Posterior cingulate gyrus (tissue), 11 donors: ENCODE measurements at places on chromosomes 11 and 22.
A peak's percentile ranks its signal among the peaks of the same experiment; 100 is the strongest.

GRCh38 chr22:28148816-28149465 is 229.9 kb upstream of the PITPNB start:
- no peak for DNase-seq

- DNase-seq = no peak
These were observed 7.1 kb upstream of the LTO1 start for GRCh38 chr11:69682221-69682620.

DNA sequence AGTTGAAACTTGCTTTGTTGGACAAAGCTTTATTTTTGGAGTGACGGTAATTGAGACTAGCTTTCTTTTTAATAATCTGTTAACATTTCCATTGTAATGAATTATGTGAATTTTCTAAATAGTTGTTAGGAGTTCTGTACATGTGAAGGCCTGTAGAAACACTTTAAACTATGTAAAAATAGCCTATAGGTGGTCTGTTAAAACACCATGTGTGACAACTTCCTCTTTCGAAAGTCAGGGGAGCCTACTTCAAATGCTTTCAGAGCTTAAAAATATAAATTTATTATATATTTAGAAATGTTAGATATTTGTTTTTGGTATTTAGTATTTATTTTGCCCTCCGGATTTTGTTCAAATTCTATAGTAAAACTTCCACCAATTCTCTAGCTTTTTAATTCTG is 28.7 kb downstream of the DDIAS start:
- DNase-seq = no peak

DNA sequence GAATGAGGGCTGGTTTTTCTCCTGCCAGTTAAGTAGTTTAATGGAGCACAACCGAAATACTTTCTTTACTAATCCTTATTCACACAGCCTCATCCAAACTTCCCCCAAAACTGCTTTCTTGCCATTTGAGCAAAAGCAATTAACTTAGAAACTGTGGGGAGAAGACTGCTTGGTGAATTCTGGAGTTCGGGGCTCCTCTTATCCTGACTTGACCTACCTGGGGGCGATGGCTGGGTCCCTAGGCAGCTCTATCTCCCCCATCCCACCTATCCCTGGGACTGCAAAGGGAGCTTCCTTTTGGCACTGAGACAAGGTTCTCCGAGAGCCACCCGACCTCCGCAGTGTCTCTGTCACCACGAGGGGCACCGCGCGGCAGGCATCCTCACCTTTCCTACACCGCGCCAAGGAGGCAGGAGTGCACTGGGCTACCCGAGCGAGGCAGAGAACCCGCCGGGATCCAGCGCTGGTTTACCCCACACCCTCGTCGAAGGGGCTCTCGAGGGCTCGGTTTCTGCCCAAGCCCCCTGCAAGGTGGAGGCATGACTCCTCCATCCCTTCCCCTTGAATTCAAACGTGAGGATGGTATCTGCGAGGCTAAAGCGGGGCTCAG is 759 bp downstream of the DESI1 start:
- DNase-seq = peak; percentile 6

- no peak for DNase-seq
These were observed 20.7 kb upstream of the CECR2 start for GRCh38 chr22:17348464-17349103.

GRCh38 chr22:27962268-27963044 is 43.4 kb upstream of the PITPNB start:
- no peak for DNase-seq

- DNase-seq = no peak
These were observed 186.1 kb downstream of the ARHGAP42 start for GRCh38 chr11:100872951-100873740.

DNA sequence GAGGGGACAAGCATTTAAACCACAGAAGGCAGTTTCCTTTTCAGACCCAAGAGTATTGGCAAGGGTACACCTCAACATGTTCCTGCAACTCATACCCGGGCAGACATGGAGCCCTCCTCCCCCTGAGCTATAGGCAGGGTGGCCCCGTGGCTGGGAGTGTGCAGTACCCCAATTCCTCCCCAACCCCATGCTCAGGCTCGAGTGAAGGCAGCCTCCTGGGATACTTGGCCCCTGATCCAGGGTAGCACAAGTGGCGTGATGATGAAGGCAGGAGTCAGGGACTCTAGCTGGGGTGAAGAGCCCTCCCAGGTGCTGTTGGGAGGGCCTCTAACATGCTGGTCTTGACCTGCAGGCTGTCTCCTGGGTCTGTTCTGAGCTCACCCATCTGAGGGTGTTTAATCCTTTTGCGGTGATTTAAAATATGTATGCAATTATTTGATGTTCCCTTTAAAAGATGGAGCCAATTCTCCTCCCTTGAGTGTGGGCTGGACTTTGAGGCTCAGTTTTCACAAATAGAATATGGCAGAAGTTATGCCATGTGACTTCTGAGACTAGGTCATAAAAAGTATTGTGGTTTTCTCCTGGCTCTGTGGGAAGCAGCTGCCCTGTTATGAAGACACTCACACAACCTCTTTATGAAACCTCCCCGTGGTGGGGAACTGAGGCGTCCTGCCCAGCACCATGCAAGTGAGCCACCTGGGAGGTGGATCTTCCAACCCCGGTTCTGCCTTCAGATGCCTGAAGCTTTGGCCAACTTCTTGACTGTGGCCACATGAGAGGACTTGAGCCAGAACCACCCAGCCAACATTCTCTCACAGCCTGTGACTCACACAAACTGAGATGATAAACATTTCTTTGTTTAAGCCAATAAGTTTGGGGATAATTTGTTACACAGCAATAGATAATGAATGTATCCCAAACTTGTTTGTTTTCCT is 54.7 kb upstream of the NECTIN1 start:
- DNase-seq = no peak

DNA sequence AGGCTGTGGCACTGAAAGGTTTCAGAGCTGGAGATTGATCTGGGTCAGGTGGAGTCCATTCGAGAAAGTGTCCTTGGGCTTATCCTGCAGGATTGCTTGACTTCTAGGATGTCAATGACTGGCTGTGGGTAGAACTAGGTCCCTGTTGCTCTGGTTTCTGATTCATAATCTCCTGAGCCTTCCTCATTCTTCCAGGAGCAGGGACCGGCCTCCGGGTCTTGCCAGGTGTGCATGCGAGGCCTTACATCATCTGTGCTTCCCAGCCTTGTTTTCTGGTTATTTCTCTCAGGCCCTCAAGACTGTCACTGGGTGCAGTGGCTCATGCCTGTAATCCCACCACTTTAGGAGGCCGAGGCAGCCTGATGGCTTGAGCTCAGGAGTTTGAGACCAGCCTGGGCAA is 33.3 kb upstream of the SORL1-AS1 start:
- DNase-seq = no peak

- peak; percentile 95 for DNase-seq
These were observed 3.1 kb downstream of the CBX6 start for GRCh38 chr22:38868886-38869381.

GRCh38 chr11:11253497-11253896 is 99.6 kb downstream of the CSNK2A3 start:
- no peak for DNase-seq

DNA sequence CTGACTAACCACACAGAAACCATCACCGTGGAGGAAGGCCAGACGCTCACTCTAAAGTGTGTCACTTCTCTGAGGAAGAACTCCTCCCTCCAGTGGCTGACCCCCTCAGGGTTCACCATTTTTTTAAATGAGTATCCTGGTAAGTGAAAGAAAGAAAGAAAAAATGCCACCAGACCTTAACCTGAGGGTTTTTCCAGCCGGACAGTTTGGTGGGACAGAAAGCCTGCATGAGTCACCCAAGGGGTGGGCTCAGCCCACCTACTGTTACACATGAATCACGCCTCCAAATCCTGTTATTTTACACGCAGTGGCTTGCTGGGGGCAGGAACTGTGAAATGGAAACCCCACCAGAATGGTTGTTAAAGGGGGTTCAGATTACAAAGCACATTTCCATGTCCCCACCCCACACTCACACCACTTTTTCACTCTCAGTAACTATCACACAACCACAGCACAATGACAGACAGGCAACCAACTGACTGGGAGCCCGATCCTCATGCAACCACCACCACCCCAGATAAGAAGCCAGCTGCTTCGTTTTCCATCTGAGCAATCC is 11.9 kb downstream of the CRTAM start:
- DNase-seq = no peak

DNA sequence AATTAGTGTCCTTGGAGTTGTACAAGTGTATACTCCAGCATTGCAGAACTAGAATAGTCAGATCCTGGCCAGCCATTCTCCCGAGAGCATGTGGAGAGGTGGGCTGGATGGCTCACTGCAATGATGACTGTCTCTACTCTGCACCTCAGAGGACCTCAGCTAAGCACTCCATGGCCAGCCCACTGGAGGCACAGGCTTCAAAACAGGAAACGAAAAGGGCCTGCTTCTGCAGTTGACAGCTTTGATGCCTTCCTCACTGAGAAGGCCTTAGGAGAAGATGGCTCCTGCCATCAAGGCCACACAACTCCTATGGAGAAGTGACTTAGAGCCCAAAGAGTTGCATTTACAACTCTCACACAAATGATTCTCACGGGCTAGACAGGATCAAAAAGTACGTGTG is 9.1 kb downstream of the POLD4 start:
- no peak for DNase-seq

DNA sequence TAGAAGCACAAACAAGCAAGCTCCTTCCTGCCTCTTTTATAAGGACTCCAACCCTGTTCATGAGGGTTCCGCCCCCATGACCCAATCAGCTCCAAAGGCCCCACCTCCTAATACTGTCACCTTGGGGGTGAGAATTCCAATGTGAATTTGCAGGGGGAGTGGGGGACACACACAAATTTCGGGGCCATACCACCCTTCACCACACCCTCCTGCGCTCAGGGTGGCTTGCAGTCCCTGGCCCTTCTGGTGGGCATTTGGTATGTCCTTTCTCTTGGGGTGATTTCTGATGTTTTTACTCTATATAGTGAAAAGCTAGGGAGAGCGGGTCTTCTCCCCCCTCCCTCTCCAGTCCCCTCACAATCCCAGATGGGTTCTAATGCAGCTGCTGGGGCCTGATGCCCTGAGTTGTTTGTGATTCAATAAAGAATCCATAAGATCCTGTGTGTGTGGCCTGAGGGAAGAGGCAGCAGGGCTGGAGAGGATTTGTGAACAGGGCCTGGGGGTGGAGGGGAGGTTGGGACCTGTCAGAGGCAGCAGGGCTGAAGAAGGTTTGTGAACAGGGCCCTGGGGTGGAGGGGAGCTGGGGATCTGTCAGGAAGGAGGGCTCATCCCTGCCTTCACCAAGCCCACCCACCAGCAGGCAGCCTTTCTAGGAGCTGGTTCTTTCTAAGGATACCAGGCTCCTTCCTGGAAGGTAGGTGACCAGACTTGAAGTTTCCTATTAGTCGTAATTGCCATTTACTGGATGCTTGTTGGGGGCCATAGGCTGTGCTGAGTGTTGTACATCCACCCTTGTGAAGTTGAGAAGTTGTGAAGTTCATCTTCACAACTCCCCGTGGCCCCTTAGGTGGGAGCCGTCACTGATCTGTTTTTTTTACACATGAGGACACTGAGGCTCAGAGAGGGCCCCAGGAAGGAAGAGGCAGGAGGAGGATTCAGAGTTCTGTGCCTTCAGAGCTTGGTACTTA is 7.9 kb downstream of the SLC35C1 start:
- peak; percentile 33 for DNase-seq

DNA sequence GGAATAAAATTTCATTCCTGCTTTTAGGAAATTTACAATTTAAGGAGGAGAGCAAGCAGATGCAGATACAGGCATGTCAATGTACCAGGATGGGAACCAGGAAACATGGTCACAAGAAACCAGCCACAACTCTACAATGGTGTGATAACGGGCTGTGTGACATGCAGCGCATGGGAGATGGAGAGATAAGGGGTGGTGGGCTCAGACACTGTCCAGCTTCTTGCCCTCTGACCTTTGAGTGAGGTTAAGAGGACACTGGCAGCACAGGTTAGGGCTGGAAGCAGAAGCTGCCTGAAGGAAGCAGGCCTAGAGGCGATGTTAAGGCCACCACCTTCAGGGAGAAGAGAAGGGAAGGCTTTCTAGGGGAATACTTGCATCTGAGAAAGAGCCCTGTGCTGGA is 2.3 kb upstream of the SORL1-AS1 start:
- no peak for DNase-seq

DNA sequence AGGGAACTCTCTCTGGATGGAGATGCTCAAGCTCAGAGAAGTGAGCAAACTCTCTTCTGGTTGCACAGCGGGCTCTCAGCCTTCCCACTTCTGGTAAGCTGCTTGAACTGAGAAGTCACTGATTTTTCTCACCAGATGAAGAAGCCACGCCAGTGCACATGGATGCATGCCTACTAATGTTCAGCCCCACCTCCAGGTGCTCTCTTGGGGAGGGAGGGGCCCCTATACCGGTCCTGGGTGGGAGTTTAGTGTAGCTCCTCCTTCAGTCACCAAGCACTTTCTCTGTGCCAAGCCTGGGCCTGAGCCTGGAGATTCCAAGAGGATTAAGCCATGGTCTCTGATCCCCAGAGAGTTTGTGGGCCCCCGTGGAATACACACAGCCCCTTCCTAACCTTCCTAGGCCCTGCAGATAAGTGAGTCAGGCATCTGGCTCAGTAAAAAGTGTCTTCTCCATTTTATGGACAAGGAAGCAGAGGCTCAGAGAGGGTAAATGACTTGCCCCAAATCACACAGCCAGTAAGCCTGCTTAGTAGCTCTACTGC is 142.2 kb downstream of the ST3GAL4 start:
- DNase-seq = no peak

- no peak for DNase-seq
These were observed 1.0 kb downstream of the KIAA0930 start for GRCh38 chr22:45239681-45240051.

DNA sequence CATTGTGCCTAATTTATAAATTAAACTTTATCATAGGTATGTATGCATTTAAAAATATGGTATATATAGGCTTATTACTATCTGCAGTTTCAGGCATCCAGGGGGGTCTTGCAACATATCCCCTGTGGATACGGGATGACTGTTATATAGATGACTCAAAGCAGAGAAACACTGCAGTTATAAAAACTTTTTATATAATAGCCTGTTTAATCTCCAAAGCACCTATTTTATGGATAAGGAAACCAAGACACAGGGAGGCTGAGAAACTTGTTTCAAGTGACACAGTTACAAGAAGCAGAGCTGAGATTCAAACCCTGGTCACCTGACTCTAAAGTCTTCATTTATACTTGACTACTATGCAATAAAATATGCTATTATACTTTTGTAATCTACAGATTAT is 897.7 kb downstream of the KCNA4 start:
- no peak for DNase-seq

- no peak for DNase-seq
These were observed 271.4 kb downstream of the ETS1 start for GRCh38 chr11:128315933-128316332.

DNA sequence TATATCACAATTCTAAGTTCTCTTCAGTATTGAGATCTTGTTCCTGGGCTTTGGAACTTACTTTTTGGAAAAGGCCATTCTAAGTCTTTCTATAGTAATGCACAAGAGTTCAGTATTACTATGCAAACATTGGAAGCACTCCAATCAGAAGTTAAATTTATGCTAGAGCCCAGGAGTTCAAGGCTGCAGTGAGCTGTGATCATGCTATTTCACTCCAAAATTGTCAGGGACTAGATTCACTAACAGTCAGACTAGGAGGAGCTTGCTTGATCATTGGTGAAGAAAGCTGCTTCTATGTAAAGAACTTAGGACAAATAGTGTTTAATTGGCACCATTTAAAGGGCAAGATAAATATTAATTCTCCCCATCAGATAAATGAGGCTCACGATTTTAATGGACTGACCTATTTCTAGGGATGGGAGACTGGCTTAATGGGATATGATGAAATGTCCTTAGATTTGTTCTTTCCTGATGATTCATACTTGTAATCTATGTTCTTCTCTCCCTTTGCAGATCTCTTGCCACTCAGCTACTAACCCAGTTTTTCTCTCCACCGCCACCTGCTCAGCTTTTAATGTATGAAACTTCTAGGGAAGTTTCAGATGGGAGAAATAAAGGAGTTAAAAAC is 32.6 kb upstream of the TMEM123 start:
- no peak for DNase-seq
